Natural killer cell treated with Interleukin-12 subunit alpha and Interleukin-12 subunit beta and Interleukin-15 and Interleukin-18, amount 100 ng/mL, for 72 hours (primary cell): ENCODE measurements at places on chromosomes 7 and 10. TPM values are rescaled to one million over a fixed set of nuclear protein-coding genes. Genes with fewer than 3 reads are reported as not detected.

DLX5 gene
- not detected for total RNA-seq

PNLIPRP2 gene
- not detected for total RNA-seq

DMTF1 gene
- 166 TPM for total RNA-seq

ELN gene
- total RNA-seq = not detected

TLL2 gene
- total RNA-seq = 2.8 TPM
